NCI-H2081 treated with DMSO at 0.1 percent for 48 hours (cell line): ENCODE measurements at places on chromosomes 6 and 20.

DNA sequence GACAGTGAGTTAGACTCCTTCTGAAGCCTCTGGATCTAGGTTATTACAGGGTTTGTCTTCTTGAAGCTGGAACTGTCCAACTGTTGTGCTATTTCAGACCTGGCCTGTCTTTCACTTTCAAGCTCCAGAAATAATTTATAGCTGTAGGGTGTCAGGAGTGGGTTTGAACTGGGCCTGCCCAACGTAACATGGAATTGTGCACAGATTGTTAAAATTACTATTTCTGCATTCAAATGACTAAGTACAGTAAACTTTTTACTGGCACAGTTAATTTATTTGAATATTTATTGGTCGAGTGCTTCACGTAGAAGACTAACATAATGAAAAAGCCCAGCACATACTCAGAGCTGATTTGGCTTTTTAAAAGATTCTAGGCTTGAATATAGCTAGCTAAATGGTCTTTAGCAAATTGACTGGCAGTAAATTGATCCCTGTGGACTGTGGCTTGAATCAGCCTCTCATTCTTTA, 74.3 kb downstream of the ARID1B start:
- no peak for DNase-seq

GRCh38 chr6:158573542-158573931, 13.6 kb downstream of the TMEM181 start:
- no peak for DNase-seq

DNA sequence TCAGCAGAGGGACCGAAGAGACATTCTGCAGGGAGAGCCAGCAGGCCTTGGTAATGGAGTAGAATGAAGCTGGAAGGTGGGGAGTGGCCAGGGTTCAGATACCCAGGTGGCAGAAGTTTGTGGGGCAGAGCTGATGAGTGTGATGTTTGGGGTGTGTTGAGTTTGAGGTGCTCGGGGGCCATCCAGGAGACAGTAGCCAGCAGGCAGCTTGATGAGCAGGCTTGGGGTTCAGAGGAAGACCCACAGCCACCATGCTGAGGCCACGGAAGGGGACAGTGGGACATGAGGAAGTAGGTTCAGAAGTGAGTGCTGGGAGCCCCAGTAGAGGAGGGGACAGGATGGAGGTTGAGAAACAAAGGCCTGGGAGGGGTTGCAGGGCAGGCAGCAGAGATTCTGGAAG, 11.1 kb upstream of the FOXS1 start:
- DNase-seq: no peak

DNA sequence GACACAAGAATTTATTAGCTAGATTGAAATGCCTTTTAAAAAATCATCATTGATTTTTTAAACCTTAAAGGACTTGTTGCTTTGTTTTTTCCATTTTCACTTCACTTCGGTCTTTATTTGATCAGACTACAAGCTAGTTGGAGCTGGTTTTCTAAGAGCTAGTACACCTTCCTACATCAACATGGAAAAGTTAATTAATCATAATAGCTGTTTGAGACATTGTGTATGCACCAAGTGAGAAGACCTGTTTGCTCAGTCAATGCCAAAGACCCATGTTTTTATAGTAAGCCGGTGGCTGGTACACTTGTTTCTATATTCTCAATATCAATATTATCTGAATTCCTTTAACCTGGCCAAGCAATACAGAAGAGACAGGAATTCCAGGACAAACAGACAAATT, 310.2 kb upstream of the SGK1 start:
- no peak for DNase-seq

DNA sequence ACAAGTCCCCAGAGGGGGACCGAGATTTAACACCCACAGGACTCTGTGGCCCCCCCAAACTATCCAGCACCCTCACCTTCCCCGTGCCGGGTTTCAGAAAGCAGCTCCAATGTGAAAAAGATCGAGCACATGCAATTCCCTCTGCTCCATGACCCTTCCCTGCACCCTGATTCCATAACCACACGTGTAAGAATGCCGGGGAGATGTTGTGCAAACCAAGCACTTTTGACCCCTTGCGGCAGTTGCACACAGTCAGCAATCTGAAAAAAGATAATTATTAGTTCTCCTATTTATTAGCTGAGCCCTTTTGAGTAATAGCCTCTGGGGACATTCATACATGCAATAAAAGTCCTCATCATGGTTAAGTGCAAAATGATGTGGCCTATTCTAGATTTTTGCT, 13.0 kb downstream of the FOXQ1 start:
- no peak for DNase-seq

DNA sequence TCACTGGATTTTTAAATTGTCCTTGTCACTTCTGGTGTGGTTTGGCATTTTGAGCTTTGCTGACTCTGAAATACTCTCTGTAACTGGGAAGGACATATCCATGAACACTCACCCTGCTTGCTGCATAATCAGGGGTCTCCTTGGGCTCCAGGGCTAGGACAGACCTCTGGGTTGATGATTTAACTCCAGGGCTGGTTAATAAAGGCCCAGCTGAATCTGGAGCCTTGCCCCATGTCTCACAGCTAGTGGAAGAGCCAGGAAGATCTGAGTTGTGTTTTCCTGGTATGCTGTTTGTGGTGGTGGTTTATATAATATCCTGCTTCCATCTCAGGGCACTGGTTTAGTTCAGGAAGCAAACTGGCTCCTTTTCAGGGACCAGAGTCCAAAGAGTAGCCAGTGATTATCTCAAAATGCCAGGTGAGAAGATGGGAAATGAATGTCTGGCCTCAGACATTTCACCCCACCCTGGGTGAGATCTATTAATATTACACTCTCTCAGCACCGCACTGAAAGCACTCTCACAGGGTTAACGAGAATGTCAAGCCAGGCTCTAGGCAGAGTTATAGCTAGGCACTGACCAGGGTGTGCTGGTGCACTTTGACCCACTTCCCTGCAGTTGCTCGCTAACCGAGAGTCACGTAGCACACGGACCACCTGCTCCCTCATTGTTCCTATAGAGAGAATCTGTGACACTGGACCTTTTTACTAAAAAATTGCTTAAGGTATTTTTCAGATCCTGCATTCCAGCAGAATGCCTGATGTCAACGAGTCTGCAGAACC, 90.1 kb upstream of the SLC22A16 start:
- DNase-seq: no peak

DNA sequence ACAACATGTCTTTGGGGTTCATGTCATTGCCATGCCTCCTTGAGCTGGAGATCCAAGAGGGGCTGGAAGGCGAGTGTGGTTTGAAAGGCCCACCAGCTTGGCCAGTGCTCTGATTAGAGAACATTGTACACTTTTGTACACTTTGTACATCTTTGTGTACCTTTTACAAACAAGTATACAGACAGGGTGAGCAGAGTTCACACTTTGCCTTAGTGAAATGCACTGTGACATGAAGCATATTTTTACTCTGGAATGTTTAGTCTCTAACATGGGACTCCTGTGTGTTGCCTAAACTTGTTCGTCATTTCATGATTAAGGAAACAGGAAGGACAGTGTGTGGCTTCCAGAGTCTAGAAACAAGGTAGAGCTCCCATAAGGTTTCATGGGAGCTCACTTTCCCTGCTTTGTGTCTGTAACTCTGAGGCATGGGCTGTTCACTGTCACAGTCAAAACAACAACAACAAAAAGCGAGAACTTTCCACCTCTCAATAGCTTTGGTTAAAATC, 225.8 kb upstream of the SOX4 start:
- no peak for DNase-seq

DNA sequence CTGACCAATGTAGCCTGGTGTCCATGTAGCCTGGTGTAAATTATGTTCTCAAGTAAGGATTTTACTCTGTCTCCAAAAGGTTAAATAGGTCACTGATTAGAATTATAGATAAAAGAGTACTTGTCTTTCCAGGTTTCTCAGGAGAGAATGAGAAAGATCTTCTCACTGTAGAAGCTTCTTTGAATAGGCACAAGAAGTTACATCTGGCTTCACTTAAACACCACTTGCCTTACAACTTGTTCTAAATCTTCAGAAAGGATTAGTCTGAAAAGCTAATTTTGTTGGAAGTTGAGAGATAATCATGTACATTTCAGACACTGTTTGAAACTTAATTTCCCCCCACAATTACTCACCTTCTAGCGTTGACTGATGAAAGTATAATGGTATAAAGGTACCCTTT, 275.3 kb downstream of the FARS2 start:
- DNase-seq: no peak

GRCh38 chr20:52843425-52843824, 128.7 kb upstream of the TSHZ2 start:
- DNase-seq: no peak

- DNase-seq: no peak
Observed at GRCh38 chr6:3449750-3450305, 7.0 kb downstream of the SLC22A23 start.

- DNase-seq: peak; percentile 99
Observed at GRCh38 chr6:26157251-26158075, 70.2 kb downstream of the HFE start.

GRCh38 chr20:58212636-58213035, 15.8 kb downstream of the ANKRD60 start:
- no peak for DNase-seq

- DNase-seq: no peak
Observed at GRCh38 chr6:16832721-16833120, 71.5 kb upstream of the ATXN1 start.

GRCh38 chr6:114467931-114468330, 125.1 kb upstream of the HS3ST5 start:
- DNase-seq: no peak

DNA sequence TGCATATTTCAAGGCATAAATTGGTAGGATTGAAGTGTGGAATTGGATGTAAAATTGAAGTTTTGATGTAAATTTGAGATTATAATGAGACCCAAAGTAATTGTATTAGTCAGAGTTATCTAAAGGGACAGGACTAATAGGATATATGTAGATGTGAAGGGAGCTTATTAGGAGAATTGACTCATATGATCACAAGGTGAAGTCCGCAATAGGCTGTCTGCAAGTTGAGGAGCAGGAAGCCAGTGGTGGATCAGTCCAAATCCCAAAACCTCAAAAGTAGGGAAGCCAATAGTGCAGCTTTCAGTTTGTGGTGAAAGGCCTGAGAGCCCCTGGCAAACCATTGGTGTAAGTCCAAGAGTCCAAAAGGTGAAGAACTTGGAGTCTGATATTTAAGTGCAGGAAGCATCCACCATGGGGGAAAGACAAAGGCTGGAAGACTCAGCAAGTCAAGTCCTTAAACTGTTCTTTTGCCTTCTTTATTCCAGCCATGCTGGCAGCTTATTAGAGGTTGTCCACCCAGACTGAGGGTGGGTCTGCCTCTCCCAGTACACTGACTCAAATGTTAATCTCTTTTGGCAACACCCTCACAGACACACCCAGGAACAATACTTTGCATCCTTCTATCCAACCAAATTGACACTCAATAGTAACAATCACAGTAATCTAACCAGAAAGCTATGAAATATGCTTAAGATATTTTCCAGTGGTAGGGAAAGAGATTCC, 442.6 kb upstream of the PTCHD4 start:
- no peak for DNase-seq

GRCh38 chr20:51368461-51369211, 173.9 kb downstream of the NFATC2 start:
- no peak for DNase-seq

DNA sequence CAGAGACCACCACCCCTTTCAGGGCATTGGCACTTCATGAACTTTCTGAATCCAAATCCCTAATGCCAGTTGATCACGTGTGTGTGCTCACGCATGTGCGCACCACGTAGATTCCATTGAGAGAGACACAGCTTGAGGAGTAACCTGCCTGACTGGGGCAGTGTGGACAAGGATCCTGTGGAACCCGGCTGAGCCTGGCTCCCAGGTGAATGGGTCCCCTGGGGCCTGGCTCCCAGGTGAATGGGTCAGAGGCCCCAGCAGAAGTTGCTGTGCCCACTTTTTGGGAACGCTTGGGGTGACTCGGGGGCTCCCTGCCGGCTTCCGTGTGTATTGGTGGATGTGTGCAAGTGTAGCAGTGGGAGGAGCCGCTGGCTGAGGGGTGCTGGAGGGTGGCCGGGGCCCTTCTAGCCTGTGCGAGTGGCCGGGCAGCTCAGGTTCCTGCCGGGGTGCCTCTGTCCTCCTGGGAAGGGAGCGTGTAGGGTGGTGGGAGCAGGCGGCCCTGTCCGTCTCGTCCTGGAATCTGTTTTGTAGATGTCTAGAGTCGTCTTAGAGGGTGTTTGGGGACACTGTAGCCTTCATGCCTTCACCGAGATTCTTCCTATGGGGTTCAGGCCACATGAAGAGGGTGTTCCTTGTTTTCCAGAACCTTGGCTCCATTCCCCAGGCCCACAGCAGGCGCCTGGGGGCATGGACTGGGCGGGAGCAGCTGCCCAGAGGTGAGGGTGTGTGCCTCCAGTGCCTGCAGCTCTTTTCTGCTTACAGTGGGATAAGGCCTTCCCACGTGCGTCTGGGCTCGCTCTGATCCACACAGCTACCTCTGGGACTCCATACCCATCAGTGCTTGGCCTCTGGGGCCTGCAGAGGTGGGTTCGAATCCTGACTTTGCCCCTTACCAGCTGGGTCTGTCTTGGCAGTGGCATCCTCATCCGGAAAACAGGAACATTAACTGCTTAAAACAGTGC, 3.2 kb downstream of the RBM38 start:
- DNase-seq: no peak

GRCh38 chr20:3887876-3888620, 1.1 kb upstream of the PANK2 start:
- no peak for DNase-seq

GRCh38 chr6:166333172-166333995, 9.0 kb downstream of the SFT2D1 start:
- no peak for DNase-seq

- DNase-seq: no peak
Observed at GRCh38 chr6:104486035-104486434, 373.7 kb downstream of the HACE1 start.

GRCh38 chr20:36541768-36542488, 609 bp downstream of the MYL9 start:
- DNase-seq: no peak
